Activated T-cell treated with anti-CD3 and anti-CD28 coated beads, Interleukin-2, amount 50 U/mL, for 24 hours (primary cell): ENCODE measurements at places on chromosomes 12 and 14.

GRCh38 chr14:90275820-90276219, 19.5 kb downstream of the PSMC1 start:
- DNase-seq, result no peak

DNA sequence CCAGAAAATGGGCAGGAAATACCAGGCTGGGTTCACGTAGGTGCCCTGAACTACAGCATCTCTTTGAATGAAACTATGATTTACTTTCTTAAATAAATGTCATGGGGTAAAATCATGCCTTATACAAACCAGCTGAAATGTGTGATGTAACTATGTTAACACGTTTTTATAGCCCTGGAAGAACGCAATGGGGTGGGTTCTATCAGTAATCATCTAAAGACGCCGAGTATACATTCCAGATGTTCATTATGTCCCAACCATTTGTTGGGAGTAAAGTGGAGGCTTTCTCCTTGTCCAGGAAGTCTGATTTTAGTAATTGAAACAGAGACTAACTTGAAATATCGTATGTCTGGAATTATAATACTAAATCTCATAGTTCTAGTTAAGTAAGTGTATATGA, 16.2 kb upstream of the IGF1 start:
- no peak for DNase-seq

DNA sequence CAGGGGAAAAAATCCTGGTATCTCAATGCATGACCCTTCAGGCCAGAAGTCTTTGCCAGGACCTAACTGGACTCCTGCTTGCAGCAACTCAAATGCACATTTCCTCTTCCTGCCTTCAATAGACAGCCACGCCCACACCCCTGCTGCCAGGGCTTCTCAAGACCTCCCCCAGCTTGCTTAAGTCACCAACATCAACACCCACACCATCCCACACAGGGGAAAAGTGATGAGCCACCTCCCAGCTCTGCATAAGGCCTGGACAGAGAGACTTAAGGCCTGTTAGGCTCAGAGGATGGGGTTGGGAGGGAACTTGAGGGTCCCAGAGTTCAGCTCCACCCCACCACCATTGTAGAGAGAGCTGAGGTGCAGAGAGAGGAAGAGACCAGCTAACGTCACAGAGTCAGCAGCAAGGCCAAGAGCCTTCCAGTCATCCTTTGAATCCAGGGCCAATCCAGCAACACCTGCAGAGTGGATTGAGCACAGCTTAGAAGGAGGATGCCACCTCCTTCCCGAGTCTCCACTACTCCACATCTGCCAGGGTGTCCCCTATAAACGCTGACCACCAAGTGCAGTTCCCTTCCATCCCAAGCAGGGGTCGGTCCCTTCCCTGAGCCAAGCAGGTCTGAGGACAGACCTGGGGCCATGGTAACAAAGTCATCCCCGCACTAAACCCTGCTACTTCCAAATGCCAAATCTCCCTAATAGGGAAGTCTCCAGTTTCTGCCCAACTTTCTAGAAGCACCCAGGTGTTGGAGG, 50.0 kb downstream of the KDM2B start:
- peak; percentile 66 for DNase-seq

- no peak for DNase-seq
These were observed 43.8 kb upstream of the PSMA6 start for GRCh38 chr14:35248476-35248788.

- DNase-seq, result no peak
These were observed 71.3 kb downstream of the PDE3A start for GRCh38 chr12:20439626-20440025.

- no peak for DNase-seq
These were observed 117.3 kb downstream of the LGMN start for GRCh38 chr14:92631098-92631497.

GRCh38 chr12:59027199-59027598, 106.9 kb upstream of the LRIG3 start:
- no peak for DNase-seq

GRCh38 chr12:63319386-63319785, 168.4 kb upstream of the AVPR1A start:
- DNase-seq, result no peak

DNA sequence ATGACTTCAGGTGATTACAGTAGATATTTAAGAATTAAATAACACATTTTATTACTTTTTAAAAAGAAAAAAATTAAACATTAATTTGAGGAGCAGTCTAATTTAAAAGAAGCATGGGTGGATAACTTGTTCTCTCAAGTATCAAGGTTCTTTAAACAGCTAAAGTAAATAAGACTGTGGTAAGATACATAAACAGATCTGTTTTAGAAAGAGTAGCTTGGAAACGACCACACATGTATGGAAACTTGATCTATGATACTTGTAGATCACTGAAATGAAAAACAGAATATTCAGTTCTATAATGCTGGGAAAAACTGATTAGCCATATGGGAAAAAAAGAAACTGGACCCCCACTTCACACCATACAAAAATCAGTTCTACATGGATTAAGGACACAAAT, 36.0 kb downstream of the TC2N start:
- DNase-seq, result no peak

DNA sequence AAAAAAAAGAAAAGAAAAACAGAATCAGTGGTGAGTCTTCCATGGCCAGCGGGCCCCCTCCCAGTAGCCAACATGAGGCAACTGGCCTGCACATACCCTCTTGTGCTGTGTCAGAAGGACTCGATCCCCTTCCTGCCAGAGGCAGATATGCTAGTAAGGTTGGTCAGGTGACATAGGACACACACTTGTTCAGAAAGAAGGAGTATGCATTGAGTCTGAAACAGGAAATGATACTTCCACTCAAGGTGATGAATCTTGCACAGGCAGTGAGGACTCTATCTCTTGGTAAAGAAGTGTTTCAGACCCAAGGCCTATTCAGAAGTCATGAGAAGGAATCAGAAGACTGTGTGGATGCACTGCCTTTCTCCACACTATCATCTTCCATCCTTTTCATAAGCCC, 269.7 kb upstream of the FAR2 start:
- DNase-seq, result no peak

DNA sequence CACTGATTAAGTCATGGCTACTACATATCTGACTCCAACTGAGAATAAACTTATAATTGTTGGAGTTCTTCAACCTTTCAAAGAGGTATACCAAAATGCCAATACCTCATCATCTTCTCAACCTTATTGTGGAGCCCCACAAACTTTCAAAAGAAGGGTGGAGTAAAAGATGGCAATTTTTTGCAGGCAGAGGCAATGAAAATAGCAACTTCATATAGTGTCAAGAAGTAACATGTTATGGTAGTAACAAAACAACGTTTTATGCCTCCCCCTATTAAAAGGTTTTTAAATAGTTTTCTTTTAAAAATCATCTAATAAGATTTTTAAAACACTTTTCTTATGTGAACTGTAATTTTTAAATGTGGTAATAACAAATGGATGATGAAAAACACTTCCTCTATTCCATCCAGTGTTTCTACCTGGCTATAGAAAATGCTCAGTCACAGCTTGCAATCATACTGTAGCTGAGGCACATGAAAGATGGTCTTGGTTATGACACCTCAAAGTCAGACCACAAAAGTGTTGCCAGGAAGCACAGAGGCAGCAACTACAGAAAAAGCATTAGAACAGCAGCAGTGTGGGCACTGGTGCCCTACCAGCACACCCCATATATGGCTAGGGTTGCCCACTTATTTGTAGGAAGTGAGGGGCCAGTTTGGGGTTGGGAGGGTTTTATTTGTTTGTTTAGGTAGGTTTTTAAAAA, 7.0 kb downstream of the PPP1R12A start:
- DNase-seq, result peak; percentile 39

GRCh38 chr12:121812921-121813896, 9.4 kb downstream of the SETD1B start:
- DNase-seq, result no peak

DNA sequence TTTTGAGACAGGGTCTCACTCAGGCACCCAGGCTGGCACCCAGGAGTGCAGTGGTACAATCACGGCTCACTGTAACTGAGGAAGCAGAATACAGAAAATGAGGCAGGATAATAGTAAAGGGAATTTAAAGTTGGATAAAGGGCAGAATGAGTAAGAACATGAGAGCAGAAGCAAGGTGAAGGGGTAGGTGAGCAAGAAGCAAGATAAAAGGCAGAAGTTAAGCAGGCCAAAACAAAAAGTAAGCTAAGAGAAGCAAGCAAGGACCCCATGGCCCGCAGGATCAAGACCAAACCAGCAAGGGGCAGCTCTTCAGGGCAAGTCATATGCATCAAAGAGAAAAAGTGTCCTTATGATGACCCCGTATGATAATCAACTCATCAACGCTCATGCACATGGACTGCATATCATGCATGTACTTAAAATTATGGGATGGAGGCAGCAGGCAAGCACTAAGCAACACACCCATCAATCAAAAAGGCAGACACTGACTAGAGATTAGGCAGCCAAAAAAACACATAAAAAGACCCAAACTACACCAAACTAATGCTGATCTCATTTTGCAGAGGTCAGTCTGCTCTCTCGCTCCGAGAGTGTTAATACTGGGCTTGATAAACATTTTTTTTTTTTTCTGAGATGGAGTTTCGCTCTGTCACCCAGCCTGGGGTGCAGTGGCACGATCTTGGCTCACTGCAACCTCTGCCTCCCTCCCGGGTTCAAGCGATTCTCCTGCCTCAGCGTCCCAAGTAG, 11.6 kb downstream of the TIMELESS start:
- no peak for DNase-seq

DNA sequence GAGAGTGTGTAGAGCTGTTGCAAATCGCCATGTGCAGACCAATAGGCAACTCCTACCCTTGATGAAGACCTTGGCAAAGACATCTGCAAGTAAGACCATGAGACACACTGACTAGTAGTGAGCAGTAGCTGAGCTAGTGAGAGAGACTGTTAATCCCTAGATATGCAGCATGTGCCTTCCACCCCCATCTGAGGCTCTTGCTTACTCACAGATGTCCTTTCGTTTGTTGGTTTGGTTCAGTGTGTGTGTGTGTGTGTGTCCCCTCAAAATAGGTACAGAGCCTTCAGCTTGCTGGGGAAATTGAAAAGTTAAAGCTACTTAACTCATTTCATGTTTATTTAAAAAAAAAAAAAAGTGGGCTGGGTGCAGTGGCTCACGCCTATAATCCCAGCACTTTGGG, 37.6 kb downstream of the MYF5 start:
- no peak for DNase-seq

GRCh38 chr12:27542628-27543027, 18.6 kb downstream of the PPFIBP1 start:
- DNase-seq, result no peak

DNA sequence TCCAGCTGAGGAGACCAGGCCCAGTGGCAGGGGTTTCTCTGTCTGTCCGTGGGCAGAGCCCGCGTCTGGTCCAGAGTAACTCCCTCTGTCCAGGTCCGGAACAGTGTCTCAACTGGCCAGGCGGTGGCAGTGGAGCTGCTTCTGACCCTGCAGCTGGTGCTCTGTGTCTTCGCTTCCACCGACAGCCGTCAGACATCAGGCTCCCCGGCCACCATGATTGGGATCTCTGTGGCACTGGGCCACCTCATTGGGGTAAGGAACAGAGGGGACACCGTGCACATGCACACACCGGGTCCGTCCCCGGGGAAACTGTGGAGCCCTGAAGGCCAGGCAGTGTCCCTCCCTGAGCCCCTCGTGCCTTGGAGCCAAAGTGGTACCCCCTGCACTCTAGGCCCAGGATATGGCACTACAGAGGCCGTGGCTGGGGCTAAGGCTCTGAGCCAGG, 1.5 kb downstream of the AQP6 start:
- no peak for DNase-seq

- no peak for DNase-seq
These were observed 309.9 kb downstream of the VRK1 start for GRCh38 chr14:97107080-97107479.

DNA sequence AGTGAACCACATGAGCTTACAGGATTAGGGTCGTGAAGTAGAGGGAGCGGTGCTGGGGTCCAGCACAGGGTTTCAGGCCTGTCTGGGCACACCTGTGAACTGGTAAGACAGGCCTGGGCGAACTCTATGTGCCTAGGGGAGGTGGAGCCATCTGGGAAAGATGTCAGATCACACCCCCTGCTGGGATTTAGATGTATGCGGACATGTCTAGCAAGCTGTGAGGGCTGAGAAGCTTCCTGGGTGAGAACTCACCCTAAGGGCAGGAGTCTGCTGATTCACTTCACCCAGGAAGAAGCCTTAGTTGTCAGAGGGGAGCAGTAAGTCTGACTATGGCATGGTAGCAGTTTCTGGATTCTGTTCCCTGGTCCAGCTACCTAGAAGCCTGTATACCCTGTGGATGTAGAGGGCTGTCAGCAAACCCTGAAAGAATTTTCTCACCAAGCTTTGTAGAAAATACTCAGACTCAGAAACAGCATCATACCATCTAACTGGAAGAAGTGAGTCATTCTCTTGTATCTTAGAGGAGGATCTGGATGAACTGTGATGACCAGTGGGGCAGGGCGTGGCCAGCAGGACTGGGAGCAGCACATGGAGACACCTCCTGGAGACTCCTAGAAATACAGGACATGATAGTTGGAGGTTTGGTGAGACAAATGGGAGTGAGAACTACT, 11.2 kb upstream of the PYGL start:
- DNase-seq, result no peak

DNA sequence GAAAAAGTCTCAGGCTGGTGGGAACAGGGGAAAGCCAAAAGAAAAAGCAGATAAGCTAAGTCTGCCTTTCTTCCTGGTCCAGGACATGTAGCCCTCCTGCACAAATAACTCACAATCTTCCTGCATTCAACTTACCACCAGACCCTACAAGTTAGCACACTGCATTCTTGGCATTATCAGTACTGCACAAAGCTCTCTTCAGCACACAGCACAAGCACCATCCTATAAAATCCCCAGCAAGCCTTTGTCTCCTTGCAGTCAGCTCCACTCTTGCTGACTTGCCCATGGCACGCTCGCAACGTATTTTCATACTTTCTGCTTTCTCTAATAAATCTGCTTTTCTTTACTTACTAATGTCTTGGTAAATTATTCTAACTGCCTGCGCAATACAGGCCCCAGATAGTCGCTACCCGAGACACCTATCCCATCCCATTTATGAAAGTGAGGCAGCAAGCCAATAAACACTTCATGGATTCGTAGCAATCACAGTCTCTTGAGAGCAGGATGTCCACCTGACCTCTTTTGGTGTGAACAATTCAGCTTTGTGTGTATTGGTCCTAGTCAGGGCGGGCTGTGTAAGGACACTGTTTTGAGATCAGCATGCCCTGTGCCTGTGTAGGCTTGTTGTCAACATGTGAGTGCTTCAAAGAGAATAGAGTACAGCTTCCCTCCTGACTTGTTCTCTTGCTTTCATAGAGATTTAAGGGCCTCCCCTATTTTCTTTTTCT, 49.0 kb downstream of the TMEM117 start:
- no peak for DNase-seq
